H54 (cell line): ENCODE measurements at places on chromosomes 7 and 10.

- DNase-seq: no peak
These were observed 1.1 kb downstream of the RALA start for GRCh38 chr7:39624442-39624807.

GRCh38 chr10:7492660-7493046 lies 81.8 kb upstream of the SFMBT2 start:
- no peak for DNase-seq

GRCh38 chr10:96910488-96911395 lies 78.6 kb downstream of the LCOR start:
- peak; percentile 22 for DNase-seq

GRCh38 chr7:4074407-4074806 lies 607.7 kb upstream of the FOXK1 start:
- DNase-seq: no peak

DNA sequence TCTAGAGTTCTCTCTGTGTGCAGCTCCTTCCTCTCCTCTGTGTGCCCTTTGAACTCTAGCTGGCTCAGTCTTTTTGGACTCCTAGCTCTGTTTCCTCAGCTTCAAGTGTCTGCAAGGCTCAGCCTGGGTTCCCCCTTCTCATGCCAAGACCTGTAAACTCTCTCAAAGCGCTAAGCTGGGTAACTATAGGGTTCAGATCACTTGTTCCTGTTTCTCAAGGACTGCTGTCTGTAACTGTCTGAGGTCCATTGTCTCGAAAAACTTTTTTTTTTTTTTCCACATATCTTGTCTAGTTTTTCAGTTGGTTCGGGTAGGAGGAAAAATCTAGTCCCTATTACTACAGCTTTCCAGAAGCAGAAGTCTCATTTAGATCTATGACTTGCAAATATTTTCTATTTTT lies 46.6 kb upstream of the PPP1R17 start:
- DNase-seq: no peak

GRCh38 chr10:122487174-122487765 lies 25.9 kb downstream of the HTRA1 start:
- no peak for DNase-seq

DNA sequence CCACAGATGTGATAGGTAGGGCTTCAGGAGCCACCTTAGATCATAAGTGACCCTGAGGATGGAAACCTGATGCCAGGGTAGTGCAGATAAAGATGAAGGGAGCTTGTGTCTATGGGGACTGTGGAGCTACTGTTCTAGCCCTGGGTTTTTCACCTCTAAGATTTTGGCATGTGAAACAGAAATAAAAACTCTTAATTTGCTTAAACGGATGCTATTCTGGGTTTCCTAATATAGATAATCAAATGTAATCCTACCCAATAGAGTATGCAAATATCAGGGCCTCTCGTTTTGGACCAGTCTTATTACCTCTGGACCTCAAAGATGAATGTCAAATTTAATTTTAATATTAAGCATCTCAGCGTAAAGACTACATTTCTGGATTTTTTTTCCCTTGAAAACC lies 49.3 kb downstream of the ABCB4 start:
- DNase-seq: no peak

DNA sequence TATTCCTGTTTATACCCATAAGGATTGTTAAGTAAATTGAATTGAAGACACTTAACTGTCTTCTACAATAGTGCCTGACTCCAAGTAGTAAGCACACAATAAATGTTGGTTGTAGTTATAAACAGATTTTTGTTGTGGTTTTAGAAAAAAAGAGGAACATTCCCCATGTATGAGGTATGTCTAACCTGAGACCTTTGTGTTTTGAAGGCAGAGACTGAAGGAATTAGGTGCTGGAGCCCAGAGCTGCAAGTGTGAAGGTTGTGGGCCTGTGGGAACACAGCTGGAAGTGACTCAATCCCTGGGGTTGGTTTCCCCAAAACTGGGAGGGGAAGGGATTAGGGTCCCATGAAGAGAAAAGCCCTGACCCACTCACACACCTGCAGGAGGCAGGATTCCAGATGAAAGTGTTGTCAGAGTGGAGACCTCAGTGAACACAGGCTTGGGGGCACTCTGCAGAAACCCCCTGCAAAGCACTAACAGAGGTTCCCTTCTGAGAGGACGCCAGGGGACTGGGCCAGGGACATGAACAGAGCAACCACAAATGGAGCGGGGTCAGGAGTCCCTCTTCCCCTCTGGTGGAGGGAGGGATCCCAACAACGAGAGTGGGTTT lies 265.1 kb upstream of the KLF14 start:
- no peak for DNase-seq

GRCh38 chr7:26664735-26665416 lies 199.5 kb downstream of the SKAP2 start:
- DNase-seq: no peak

GRCh38 chr7:33888166-33888565 lies 17.2 kb upstream of the BMPER start:
- no peak for DNase-seq

DNA sequence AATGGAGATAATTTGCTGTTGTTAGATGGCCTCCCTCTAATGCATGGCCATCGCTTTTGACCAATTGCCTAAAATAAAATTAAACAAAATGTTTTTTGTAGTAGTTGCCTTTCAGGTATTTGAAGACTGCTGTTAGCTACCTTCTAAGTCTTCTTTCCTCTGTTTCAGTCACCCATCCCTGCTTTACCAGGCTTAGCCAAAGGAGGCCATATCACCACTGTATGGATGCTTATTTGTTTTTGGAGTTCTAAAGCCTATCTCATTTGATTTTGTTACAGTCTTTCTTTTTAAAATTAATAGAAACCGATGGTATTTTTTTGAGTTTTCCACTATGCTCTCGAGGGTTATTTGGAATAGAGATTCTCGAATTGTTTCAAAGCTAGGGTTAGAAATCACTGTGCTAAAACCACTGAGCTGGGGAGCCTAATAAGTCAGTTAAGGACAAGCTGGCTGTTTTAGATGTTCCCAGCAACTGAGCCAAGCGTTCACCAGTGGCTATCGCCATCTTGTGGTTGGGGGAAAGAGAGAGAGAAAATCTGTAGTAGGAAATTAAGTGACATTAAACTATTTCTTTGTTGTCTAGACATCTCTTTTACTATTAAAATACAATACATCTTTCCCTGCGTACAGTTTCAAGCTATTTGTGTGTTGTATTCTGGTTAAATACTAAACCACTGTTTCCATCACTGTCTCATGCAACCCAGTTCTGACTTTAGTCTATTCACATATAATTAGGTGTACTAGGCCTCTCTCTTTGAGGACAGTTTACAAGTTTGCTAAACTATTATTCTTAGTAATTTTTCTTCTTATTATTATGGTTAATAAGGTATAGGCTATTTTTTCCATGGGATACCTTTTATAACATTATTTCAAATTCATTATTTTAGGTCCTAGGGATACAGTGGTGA lies 52.2 kb downstream of the GPR158 start:
- peak; percentile 1 for DNase-seq

DNA sequence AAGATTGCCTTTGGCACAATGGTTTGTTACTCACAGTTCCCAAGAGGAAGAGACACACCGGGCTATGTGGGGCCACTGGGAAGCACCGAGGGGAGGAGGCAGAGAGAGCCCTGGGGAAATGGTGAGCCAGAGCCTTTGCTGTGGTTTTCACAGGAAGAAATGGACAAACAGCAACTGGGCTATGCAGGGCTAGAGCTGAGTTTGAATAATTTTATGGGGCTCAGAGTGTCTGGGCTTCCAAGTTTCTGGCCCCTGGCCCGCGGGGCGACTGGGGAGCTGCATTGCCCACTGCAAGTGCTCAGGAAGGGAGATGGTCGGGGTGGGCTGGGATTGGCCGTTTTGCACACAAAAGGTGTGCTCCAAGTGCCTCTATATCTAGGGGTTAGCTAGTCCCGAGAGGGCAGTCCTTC lies 92.6 kb downstream of the CHST15 start:
- peak; percentile 24 for DNase-seq
